ENCODE measurements at places on chromosomes 7 and 10.

DNA sequence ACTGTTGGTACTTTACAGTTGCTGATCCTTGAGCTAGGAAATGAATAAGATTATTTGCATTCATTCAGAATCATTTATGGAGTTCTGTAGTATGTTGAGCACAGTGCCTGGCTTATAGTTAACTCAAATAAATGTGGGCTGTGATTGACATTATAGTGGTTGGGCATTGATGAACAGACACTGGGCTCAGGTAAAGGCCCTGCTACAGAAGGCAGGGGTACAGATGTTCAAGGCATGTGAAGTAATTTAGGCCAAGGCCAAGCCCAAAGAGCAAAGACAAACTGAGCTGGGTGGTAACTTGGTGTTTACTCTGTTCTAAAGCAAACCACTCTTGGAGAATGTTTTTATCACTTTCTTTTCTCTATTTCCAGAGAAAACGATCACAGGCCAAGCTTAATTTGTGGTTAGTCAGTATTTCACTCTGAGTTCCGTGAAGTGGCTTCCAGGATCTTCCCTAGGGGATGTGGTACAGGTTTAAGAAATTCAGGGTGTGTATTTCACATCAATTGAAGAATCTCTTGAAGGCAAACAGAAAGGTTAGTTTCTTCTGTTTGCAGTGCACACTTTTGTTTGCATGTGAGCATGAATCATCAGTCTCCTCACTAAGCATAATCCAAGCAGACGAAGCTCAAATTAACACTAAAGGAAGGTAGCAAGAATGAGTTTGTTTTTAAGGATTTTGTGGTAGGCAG is 113.9 kb upstream of the PRR15 start:
- no peak for DNase-seq

- DNase-seq, result no peak
These were observed 109.4 kb downstream of the SUGCT start for GRCh38 chr7:40244226-40244625.

GRCh38 chr10:79018521-79019011 is 50.2 kb upstream of the ZMIZ1 start:
- no peak for DNase-seq

GRCh38 chr10:59362144-59362958 is at the start of gene FAM13C:
TSS of gene FAM13C (minus strand) at chr10:59362549. CDS start at chr10:59362460, 89 bp downstream.
- peak; percentile 76 for DNase-seq

DNA sequence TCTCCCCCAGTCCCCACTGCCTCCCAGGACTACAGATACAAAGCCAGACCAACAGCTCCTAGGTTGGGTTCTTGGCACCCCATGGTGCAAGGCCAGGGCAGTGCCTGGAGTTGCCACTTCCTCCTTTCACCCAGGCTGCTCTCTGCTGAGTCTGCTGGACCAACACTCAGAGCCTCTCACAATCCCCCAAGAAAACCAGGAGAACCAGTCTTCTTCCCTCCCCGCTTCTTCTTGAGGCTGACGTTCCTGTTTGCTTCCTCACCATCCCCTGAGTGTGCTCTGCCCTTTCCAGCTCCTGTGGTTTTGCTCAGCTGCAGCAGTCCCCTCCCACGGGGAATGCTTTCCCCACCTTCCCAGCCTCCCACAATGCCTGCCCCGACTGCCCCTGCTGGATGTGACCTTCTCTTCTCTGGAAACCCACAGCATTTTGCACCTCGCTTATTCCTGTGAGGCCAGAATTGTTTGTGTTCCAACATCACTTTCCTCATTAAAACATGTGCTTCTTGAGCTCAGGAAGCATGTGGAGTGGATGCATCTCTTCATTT is 89.9 kb downstream of the GOLGA7B start:
- no peak for DNase-seq

DNA sequence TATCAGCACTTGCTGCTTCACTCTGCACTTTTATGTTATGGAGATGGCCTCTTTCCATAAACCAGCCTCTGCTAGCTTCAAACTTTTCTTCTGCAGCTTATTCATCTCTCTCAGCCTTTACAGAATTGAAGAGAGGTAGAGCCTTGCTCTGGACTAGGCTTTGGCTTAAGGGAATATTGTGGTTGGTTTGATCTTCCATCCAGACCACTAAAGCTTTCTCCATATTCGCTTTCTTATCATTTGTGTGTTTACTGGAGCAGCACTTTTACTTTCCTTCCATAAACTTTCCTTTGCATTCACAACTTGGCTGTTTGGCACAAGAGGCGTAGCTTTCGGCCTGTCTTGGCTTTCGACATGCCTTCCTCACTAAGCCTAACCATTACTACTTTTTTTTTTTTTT is 23.6 kb downstream of the DYDC2 start:
- no peak for DNase-seq

GRCh38 chr7:117090791-117091190 is 137.5 kb downstream of the ST7 start:
- no peak for DNase-seq

GRCh38 chr7:151383638-151384351 is 26.0 kb downstream of the WDR86 start:
- DNase-seq, result no peak

DNA sequence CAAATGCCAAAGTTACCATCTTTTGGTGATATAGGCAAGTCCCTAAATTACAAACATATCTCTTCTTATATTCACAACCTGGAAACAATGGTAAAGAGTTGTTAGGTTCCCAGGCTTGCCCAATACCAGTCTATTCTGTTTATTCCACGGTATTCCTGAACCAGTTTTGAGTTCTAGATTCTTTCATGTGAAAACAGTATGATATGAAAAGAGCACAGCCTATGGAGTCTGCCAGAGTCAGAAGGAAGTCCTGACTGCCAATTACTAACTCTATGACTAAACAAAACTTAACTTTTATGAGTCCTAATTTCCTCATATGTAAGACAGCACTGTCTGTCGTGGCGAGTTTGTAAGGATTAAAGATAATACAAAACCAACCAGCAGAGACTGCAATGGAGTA is 5.6 kb downstream of the ABI1 start:
- no peak for DNase-seq

DNA sequence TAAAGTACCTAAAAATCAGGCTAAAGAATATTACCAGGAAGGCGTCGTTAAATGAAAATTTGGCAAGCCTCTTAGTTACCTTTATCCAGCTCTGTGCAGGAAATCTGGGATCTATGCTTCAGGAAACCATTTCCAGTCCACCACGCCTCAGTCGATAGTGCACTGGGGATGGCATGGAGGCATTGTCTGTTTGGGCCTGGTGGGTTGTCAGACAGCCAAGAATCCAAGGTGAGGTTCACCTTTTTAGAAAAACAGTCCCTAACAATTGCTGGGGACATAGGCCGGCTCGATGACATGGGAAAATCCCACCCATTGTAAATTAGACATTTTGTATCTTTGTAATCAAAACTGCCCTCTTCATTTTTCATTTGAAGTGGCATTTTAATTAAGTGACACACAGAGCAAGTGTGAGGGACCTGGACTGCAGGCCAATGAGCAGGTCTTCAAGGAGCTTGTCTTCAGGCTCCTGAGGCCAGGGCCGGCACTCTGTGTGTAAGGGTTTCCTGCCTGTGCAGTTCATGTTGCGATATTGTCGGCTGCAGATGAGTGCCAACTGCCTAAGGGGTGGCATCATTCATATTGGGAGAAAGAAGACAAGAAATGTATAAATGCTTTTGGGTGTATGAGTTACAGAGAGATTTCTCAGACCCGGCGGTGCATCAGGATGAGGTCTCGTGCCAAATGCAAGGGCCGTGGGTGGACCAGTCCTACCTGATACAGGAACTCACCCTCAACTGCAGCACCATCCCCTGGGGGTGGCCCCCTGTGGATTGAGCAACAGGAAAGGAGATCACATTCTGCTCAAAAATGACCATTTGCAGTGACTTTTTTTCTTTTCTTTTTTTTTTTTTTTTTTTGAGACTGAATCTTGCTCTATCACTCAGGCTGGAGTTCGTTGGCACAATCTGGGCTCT is 80.8 kb downstream of the PTPRE start:
- DNase-seq, result no peak

DNA sequence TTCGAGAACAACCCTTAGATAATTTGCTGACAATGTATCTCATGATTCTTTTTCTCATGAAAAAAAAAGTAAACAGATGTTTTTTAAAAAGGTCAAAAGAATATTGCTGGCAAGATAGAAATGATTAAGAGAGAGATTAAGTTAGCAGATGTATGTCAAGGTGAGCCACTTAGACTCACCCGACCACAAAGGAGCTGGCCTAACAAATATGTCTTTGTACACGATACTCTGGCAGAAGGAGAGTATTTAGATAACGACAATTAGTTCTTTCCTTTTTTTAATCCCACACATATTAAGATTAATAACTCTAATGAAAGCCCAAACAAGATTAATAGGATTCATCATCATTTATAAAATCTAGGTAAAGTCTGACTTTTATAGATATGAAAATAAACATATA is 156.7 kb downstream of the RAPGEF5 start:
- DNase-seq, result no peak

DNA sequence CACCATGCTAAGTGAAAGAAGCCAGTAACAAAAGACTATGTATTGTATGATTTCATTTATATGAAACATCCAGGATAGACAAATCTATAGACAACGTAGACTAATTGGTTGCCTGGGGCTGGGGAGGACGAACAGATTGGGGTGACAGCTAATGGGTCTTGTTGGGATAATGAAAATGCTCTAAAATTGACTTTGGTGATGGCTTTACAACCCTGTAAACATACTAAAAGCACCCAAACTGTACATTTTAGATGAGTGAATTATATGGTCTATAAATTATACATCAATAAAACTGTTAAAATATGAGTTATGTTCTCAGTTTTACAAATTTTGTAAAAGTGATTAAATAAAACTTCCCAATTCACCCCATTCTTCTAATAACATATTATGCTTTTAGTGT is 261.5 kb downstream of the ELMO1 start:
- no peak for DNase-seq

DNA sequence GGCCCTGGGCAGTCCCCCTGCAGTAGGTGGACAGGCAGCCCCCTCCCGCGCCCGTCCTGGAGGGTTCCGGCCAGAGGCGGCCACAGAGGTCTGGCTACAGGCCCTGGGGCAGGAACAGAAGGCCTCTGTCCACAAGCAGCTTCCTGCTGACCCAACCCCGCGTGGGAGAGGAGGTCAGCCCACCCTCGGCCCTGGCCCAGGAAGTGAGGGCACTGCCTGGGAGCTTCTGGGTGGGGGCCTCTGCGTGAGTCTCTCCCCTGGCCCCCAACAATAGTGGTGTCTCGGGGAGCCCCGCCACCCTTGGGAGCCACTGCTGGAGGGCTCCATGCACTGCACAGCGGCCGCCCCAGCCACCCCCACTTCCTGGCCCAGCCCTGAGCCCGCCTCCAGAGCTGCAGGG is 4.7 kb downstream of the MICALL2 start:
- DNase-seq, result peak; percentile 5

GRCh38 chr7:19090526-19090925 is 26.9 kb downstream of the TWIST1 start:
- DNase-seq, result no peak
